Neural crest cell (in vitro differentiated cells): ENCODE measurements at places on chromosomes 2 and 18.

GRCh38 chr2:44392338-44392943, 30.7 kb downstream of the CAMKMT start:
- peak; percentile 59 for DNase-seq

GRCh38 chr2:11356764-11357163, 12.3 kb upstream of the ROCK2 start:
- no peak for DNase-seq

DNA sequence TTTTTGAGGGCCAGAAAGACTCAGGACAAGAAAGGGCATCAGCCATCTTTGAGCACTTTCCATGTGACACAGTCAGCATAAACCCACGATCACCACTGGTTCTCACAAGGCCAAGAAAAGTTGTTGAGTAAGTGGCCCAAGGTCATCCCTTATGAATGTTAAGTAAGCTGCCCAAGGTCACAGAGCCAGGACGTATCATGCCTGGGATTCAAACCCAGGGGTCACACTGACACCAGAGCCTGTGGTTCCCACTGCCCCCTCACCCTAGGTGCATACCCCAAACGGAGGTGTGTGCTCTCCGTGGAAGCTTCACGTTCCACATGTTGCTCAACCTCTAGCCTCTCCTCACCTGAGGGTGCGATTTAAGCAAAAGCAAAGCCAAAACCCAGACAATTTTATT, 2.3 kb upstream of the CTIF start:
- DNase-seq = no peak

- no peak for DNase-seq
These were observed 186.2 kb downstream of the STK39 start for GRCh38 chr2:168060986-168061750.

GRCh38 chr18:54647176-54647575, 56.1 kb downstream of the DYNAP start:
- no peak for DNase-seq

GRCh38 chr18:70991577-70991976, 702.7 kb downstream of the SOCS6 start:
- no peak for DNase-seq

GRCh38 chr2:227655454-227655853, 11.2 kb upstream of the SCYGR5 start:
- DNase-seq = no peak

DNA sequence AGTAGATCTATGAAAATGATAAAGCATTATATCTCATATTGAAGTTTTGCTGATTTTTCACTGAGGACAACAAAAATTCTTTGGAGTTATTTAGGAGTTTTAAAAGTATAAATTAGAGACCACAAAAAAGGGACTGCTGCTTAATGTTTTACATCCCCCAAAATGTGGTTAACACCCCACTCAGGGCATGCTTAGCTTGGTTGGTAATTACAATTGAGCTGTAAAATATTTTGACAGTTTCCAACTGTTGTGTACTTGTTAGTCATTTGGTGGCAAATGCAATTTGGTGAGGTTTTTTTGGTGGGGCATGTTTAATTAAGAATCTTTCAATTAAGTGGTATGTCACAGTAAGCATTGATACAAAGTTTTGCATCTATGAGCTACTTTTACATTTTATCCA, 137.3 kb upstream of the OTX1 start:
- DNase-seq = no peak

GRCh38 chr2:171316220-171316619, 117.6 kb downstream of the METTL8 start:
- DNase-seq = no peak

- DNase-seq = no peak
These were observed 120.4 kb downstream of the L3MBTL4 start for GRCh38 chr18:6294148-6294784.

DNA sequence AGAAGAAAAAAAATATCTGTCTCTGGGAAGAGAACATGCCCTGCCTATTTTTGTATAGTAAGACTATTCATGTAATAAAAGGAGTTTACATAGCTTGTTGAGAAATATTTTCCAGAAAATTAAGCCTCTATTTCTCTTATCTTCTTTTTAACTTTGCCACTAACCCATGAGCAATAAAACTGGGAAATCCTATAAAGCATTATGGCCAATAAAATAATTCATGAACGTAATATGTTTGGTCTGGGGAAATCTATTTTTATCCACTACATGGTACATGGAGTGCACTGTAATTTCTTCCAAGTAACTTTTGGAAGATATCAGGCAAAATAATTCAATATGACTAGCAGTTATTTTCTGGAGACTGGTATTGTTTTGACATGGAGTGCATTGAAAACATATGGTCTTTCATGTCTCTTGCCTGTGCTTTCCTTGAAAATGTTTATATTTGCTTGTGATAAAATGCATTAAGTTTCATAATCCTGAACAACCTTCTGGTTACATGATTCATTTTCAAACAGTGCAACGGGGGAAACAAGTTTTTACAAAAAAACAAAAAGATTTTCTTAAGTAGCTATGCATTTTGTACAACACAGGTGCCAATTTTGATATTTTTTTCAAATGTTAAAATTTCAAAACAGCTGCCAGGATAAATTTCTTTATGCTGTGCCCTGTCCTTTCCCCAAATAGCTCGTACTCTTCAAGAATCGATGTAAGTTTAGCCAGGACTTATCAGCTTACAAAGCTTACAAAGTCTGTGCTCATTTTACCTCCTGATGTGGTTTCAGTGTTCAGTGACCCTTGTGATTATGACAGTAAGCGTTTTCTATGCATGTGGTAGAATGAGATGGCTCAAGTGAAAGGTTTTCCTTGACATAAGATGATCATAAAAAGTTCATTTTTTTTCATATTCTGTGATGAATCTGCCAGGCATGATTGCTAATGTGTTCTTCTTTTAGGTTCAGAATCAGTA, 194.5 kb downstream of the UBE2E3 start:
- DNase-seq = no peak

- DNase-seq = peak; percentile 60
These were observed 89.6 kb downstream of the UXS1 start for GRCh38 chr2:106104332-106105062.

DNA sequence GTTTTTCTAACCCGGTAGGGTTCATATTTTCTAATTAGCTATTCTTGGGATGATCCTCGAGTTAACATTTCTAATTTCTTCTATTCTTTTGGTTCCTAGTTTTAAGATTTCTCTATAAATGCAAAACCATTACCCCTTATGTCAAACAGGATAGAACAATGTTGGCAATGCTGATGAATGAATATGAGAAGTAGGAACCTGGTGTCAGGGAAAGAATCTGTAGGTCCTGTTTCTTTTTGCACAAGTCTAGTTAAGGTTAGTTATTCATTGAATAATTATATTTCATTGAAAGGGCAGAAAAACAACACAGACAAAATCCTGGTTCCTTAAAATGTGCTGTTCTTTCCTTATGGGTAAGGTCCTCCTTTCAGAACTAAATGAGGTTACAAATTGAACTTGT, 766.4 kb upstream of the FAM98A start:
- no peak for DNase-seq

DNA sequence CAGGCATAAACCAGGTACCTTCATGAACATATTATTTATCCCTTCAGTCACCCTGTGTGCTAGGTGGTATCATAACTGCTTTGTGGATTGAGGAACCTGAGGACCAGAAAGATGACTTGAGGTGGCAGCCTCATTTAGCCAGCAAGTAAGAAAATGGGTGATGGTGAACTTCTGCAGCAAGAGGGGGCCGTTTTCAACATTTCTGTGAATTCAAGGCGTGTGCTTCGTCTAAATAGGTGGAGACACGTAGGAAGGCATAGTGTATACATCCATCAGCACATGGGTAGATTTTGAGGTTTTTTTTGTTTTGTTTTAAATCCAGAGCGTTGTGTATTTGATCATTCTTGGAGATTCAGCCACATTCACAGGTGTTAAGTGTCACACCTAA, 118.7 kb downstream of the SPTBN1 start:
- DNase-seq = no peak

- no peak for DNase-seq
These were observed 78.3 kb upstream of the SETBP1 start for GRCh38 chr18:44602380-44602779.

DNA sequence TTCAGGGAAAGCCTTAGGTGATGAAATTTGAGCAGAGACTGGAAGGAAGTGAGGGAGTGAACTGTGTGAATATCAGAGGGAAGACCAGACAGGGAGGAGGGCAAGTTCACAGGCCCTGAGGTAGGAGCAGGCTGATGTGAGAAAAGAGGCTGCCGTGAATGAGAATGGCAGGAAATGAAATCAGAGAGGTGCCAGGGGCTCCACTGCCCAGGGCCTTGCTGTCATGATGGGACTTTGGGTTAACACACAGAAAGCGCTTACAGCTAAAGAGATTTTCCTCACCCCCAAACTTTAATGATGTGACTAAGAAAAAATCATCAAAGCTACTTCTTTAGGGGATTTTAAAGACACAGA, 53.8 kb downstream of the MARCHF4 start:
- no peak for DNase-seq

DNA sequence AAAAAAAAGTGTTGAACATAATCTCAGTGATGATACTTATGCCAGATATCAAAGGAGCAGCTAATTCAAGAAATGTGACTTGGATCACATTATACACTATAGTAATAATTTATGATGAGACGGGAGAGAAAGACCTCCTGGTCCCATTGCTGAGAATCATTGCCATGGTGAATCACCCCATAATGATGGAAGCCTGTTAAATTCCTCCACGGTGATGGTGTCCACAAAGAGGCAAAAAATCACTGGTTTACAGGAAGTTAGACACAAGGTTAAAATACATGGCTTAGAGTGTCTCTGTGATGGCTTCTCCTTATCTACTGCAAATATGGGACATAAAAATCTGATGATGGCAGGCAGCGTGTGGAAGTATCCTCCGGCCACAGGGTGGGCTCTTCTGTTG, 210.0 kb downstream of the CDH2 start:
- no peak for DNase-seq

DNA sequence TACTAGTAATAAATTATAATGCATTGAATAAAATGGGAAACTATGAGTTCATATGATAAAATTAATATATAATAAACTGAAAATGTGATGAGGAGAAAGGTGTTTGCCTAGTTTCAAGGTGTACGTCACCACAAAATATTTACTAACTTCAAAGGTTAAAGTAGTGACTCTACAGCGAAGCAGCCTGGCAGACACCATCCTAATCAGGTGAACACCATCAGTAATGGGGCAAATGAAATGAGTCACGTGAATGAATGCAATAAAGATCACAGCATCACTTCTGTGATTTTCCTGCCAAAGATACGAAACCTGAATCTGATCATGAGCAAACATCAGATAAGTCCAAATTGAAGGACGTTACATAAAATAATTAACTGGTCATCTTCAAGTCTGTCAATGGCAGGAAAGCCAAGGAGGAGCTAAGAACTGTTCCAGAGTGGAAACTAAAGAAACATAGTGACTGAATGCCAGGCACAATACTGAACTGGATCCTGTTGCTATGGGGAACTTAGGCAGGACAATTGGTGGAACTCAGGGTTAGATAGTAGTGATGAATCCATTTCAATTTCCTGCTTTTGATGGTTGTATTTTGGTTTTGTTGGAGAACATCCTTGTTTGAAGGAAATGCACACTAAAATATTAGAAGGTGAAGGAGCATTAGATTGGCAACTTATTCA, 12.1 kb upstream of the NOSTRIN start:
- no peak for DNase-seq

DNA sequence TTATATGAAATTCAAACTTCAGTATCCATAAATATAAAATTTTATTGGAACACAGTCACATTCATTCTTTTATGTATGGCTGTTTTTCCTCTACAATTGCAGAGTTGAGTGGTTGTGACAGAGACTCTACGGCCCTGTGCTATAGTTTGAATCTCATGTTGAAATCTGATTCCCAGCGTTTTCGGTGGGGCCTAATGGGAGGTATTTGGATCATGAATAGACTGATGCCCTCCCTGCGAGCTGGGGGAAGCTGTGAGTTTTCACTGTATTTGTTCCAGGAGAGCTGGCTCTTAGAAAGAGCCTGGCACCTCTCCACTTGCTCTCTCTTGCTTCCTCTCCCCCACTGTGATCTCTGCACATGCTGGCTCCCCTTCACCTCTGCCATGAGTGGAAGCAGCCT, 1.7 kb downstream of the PFN4 start:
- DNase-seq = no peak

- DNase-seq = no peak
These were observed 19.4 kb downstream of the COA5 start for GRCh38 chr2:98588880-98589431.

DNA sequence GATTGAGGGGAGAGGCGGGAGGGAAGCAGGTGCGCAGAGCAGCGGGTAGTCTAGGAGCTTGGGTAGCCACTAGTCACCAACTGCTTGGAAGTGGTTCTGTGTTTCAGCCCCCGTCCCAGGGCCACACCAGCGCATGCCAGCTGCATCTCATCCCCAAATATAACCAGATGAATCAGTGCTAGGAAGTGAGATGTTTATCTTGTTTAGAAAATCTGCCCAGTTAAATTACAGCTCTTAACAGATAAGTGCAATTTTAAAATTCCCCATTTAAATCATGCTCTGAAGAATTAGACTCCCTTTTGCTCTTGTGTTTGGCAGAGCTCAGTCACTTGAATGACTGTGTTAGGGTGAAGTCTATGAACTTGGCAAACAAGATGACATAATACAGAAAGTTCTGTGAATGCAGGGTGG, 193.8 kb downstream of the SEPTIN10 start:
- DNase-seq = no peak

- DNase-seq = no peak
These were observed 20.8 kb downstream of the SP140L start for GRCh38 chr2:230347659-230348305.

DNA sequence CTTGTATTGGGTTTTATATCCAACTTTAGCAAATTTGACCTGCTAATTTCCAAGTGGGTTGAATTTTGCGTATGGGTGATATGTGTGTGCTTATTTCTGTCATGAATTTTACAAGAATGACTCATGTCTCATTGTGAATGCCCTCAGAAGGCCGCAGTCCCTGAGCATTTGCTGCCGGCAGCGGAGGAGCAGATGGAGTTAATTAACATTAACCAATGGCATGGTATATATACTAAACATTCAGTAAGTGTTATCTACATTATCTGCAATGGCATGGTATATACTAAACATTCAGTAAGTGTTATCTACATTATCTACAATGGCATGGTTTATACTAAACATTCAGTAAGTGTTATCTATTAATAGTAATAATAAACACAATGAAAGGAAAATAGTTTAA, 90.1 kb downstream of the DOK6 start:
- DNase-seq = no peak

DNA sequence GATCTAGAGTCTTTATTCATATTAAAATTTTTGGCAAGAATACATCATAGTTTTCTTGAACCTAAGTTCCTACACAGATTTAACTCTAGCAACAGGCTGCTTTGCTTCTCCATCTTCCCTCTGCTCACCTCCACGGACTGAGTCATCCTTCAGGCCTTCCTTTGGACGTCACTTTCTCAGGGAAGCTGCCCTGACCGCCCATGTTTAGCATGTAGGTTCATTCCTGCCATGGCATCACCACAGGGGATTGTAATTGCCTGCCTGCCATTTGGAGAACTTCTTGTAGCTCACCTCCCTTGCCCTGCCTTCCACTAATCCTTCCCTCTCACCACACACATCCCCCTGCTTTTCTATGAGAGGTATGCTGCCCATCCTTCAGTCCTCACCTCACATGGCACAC, 43.9 kb upstream of the B3GNT2 start:
- DNase-seq = no peak
